ENCODE measurements at places on chromosomes 3 and 15.

DNA sequence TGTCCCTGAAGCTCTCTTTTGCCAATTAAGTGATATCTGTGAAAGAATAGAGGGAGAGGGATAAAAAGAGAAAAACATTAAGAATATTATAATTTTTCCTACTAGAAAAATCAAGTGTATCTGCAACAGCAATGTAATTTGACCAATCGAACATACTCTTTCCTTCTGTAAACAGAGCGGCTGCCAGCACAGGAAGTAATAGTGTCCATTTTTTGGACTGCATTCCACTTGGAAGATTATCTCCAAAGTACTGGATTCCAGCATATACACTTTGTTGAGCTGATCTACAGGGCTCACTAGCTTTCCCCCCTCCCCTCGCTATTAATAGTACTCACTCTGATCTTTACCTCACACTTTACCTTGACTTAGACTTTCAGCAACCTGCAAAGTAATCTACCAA, 90.4 kb downstream of the SUCLG2 start:
- no peak for DNase-seq

GRCh38 chr3:116815321-116815720, 105.7 kb downstream of the TUSC7 start:
- DNase-seq = no peak

- DNase-seq = peak; percentile 71
These were observed 129.8 kb downstream of the PPM1L start for GRCh38 chr3:160885791-160886286.

DNA sequence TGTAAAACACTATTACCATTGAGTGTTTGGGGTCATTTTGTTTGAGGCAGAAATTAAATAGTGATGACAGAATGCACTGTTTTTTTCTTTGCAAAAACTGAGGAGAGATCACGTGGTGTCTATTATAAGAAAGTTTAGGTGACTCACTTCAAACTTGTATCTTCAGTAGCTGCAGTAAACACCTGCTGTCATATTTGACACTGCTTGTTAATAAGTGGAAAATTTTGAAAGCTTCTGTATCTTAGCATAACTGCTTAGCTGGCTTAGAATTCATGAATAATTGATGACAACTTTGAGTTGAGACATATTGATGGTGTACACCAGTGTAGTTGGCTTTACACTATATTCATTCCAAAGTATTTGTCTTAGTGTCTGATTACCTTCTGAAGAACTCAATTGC, 29.7 kb upstream of the MDFIC2 start:
- DNase-seq = no peak

DNA sequence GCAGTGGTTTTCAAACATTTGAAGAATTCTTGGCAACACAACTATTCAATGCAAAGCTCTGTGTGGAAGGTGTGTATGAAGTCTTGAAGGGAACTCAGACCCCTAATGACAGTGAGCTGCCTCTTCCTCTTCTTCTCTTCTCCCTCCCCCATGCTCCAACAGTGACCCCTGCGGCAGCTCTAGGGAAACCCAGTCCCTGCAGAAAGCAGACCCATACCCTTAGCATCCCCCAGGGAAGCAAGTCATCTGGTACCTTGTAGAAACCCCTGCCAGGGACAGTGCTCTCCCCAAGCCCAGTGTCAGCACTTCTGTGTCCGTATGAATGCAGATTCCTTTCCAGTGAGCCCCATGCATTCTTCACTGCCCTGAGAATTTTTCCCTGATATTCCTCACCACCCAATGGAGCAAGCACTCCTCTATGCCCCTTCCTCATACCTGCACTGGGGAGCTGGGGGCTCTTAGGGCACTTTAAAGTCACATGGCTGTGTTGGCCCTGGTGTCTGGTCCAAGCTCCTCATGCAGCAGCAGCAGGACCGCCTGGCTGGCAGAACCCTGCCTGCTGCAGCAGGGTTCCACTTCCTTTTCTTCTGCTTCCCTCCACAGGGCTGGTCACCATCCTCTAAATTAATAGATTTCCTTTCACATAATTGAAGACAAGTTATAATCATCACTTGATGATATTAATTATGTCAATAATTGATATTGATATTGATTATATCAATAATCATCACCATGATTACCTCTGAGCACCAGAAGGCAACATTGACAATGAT, 442.5 kb downstream of the EPHB1 start:
- no peak for DNase-seq

DNA sequence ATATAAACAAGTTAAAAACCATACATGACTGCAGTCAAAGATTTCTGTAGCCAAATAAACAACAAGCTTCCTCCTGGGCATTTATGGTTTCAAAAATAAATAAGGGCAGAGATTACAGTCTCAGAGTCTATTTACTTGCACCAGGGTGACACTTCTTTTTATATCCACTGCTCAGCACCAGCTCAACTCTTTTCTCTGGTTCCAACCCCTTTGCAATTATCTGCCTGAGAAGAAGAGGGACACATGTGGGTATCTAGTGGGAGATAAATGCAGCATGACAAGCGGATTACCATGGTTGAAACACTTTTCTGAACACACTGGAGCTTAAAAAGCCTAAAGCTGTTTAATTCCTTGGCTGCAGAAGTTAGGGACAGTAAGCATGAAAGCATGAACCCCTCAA, 311.5 kb downstream of the CNTN3 start:
- no peak for DNase-seq

DNA sequence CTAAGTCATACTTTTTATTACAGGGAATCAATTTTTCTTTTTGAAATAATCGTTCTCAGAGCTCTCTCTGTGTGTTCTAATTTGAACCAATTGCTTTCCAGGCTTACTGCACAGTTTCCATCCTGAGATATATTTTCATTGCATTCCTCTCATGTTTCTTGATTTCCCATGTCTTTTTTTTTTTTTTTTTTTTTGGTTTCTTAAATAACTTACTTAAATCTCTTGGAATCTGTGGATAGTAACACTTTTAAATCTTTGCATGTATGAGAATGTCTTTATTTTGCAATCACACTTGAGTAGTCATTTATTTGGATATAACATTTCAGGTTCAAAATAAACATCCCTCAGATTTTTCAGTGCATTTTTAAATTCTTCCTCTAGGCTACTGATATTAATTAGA, 14.5 kb upstream of the ABTB1 start:
- DNase-seq = no peak

DNA sequence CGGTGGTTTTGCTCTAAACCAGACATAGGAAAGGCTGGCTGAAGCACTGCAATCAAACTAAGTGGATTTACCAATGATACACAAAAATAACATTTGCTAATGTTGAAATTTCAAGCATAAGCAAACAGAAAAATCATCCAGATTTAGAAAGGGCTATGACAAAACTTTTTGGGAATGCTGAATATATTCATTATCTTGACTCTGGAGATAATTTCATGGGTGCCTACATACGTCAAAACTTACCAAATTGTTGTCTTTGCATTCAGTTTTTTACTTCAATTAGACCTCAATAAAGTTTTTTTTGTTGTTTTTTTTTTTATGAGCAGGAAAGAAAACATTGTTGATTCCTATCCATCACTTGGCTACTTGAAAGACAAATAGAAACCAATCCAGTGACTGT, 140.8 kb downstream of the NR2E3 start:
- no peak for DNase-seq

DNA sequence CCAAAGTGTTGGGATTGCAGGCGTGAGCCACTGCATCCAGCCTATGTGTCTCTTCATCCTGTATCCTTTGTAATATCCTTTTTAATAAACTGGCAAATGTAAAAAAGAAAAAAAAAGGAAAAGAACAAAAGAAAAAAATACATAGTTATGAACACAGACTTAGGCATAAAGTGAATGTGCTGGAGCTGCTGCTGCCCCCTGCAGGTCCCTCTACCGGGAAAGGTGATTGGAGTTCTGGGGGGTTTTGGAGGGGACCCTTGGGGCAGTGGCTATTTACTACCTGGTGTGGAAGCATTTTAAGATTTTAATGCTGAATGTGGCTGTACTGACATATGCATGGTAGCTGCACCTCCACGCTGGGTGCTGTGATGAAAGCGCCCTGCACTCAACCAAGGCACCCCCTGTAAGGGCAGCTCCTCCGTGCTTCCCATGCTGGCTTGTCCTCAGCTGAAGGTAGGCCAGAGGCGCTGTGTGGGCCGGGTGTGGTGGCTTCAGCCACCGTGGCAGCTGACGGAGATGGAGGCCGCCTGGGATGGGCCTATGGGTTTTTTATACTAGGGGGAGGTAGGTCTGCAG, 49.9 kb downstream of the RPLP1 start:
- no peak for DNase-seq

GRCh38 chr15:74847432-74847831, 4.5 kb upstream of the ULK3 start:
- DNase-seq = no peak

DNA sequence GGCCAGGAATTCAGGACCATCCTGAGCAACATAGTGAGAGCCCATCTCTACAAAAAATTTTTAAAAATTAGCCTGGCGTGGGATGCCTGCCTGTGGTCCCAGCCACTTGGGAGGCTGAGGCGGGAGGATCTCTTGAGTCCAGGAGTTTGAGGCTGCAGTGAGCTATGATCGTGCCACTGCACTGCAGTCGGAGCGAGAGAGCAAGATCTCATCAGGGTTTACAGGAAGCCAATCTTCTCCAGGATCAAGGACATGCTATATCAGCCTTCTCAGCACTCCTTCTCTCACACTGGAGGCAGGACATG, 451 bp upstream of the STOML1 start:
- no peak for DNase-seq

- DNase-seq = no peak
These were observed 106.1 kb downstream of the FILIP1L start for GRCh38 chr3:100008081-100008698.

- DNase-seq = no peak
These were observed 111.3 kb upstream of the BCL6 start for GRCh38 chr3:187856555-187856954.

GRCh38 chr3:126349071-126349470, 8.1 kb downstream of the KLF15 start:
- DNase-seq = no peak

GRCh38 chr15:46496491-46497115, 861.8 kb downstream of the SQOR start:
- DNase-seq = no peak

- no peak for DNase-seq
These were observed 791 bp downstream of the GYG1 start for GRCh38 chr3:148992027-148992634.

DNA sequence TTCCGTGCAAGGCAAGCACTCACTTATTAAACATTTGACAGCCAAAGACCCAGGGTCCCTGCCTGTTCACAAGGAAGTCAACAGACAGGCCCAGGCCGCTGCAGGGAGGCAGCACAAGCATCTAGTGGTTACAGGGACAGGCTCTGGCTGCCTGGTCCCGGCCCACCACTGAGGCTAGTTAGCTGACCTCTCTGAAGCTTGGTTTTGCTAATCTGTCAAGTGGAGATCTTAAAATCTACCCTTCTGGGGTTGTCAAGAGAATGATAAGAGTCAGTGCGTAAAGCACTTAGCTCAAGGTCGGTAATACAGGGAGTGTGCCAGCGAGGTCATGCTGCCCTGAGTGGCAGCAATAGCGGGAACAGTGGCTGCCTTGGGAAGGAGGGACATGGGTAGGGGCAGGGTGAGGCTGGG, 6.0 kb downstream of the GNB5 start:
- DNase-seq = no peak

DNA sequence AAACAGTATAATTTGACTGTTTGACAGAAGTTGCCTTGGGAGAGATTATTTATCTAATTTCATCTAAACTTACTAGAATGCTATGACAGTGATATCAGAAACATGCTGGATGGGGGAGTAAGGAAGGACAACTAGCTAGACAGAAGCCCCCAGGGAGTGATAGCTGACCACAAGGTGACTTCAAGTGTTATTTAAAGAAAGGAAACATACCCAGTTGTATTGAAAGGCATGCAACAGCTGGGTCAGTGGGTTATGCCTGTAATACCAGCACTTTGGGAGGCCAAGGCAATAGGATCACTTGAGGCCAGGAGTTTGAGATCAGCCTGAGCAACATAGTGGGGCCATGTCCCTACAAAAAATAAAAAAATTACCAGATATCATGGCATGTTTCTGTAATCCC, 69.6 kb downstream of the SLC49A4 start:
- DNase-seq = no peak

GRCh38 chr3:13607821-13608597, 59.1 kb downstream of the FBLN2 start:
- DNase-seq = no peak

DNA sequence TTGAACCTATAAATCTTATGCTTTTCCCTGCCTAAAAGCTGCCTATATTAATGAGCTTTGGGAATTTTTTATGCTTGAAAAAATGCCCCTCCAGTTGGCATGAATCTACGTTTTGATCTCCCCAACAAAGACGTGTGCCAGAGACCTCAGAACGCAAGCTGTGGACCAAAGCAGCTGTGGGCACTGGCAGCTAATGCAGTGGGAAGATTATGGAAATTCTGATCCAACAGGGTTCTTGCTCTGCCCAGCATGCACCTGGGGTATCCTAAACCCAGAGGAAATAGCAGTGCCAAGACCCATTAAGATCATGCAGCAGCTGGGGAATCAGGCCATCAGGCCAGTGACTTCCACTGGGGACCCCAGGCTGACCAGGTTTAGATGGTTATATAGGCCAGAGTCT, 423.0 kb downstream of the ZBBX start:
- no peak for DNase-seq

DNA sequence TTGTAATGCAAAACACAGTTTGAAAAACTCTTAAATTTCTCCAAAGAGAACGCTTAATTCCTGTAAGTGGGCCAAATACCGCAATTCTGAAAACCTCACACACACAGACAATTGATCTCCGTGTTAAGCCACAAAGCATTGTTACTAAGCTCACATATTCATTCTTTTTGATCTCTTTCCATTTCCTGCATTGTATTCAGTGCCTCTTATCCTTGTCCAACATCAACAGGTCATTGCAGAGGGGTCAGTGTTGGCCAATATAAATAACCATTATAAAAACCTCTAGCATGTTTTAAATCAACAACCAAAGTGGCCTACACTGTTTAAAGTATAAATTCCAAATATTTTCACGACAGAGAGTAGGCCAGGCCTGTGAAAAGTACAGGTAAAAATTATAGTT, 171.1 kb downstream of the PDZRN3 start:
- no peak for DNase-seq

DNA sequence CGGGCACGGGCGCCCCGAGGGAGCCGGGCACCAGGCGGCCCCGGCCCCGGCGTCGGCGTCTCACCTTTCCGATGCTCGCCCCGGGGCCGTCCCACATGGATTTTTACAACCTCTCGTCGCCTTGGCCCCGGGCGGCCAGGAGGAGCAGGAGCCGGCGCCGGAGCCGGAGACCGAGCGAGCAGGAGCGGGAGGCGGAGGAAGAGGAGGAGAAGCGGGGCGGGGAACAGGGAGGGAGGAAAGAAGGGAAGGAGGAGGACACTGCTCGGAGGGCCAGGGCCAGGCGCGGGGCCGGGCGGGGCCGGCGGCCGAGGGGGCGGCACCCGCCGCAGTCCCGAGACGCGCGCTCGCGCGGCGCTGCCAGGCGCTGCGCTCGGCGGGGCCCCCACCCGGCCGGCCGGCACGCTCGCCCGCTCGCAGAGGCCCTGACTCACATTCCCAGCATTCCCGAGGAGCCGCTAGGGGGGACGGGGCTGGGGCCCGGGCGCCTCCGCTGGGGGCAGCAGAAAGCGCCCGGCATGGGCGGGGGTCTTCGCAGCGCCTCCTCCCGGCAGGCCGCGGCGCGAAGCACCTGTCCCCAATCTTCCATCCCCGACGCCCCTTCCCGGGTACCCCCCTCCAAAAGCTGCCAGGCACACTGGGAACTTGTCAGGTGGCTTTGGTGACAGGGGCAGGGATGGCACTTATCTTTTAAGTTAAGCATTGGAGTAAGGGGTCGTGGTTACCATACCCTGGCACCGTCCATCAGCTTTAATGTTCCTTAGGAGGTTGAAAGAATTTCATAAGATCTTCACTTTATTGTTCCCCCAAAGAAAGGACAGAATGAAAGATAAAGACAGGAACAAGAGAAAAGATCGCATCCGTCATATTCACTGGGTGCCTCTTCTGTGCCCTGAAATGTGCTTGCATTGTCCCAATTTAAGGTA, at the start of gene ERC2:
ERC2 (minus strand) TSS at position 284 of the 923 bp plus-strand sequence.
- DNase-seq = peak; percentile 36

All from SHP77 treated with DMSO at 0.1 percent for 48 hours (cell line).